Stimulated activated CD8-positive, alpha-beta memory T cell treated with anti-CD3 and anti-CD28 coated beads, Interleukin-15, amount 100 ng/mL, for 24 hours (primary cell): ENCODE measurements at places on chromosomes 7 and 10.

DNA sequence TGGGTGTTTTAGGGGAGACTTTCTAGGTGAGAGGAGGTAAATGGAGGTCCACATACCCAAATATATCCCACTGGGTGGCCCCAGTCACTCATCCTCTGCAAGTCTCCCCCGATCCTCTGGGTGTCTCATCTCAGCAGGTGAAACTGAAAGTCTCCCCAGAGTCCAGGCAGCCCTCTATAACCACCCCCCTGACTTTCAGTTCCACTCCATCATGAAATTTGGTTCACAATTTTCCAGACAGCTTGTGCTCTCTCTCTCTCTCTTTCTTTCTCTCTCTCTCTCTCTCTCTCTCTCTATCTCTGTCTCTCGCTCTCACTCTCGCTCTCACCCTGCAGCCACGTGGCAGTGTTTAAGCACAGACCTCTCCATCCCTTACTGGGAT, 56.7 kb upstream of the ELN start:
- DNase-seq, result no peak

GRCh38 chr10:2790396-2791188, 276.8 kb upstream of the PFKP start:
- DNase-seq, result no peak

DNA sequence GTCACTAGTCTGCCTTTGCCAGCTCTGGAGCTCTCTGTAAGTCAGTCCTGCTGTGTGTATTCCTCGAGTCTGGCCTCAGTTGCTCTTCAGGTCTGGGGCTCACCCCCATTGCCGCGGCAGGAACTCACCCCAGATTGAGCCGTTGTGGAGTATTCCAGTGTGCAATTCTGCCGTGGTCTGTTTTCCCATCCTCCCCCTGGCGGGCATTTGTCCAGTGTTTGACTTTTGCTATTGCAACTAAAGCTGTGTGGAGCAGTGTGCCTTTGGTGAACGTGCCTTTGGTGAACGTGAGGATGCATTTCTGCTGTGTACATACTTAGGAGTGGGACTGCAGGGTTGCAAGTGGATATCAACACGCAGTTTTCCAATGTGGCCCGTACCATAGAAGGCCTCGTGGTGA, 134.5 kb downstream of the FAM53B start:
- no peak for DNase-seq

DNA sequence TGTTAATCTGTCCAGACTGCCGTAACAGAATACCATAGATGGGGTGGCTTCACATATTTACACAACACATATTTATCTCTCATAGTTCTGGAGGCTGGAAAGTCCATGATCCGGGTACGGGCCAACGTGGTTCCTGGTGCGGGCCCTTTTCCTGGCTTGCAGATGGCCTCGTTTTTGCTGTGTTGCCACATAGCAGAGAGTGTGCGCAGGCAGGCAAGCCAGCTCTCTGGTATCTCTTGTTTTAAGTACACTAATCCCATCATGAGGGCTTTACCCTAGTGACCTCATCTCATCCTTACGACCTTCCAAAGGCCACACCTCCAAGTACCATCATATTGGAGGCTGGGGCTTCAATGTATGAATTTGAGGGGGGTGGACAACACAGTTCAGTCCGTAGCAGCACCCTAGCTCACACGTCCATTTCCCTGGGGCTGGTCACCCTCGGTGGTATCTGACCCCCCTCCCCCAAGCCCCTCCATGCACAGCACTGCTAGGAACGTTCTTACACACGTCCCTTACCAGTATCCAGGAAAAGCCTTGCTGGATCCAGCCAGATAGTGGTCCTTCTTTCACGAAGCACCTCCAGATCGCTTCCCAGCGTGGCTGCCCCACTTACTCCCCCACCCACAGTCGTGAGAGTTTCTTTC, 21.5 kb downstream of the CUX1 start:
- no peak for DNase-seq

DNA sequence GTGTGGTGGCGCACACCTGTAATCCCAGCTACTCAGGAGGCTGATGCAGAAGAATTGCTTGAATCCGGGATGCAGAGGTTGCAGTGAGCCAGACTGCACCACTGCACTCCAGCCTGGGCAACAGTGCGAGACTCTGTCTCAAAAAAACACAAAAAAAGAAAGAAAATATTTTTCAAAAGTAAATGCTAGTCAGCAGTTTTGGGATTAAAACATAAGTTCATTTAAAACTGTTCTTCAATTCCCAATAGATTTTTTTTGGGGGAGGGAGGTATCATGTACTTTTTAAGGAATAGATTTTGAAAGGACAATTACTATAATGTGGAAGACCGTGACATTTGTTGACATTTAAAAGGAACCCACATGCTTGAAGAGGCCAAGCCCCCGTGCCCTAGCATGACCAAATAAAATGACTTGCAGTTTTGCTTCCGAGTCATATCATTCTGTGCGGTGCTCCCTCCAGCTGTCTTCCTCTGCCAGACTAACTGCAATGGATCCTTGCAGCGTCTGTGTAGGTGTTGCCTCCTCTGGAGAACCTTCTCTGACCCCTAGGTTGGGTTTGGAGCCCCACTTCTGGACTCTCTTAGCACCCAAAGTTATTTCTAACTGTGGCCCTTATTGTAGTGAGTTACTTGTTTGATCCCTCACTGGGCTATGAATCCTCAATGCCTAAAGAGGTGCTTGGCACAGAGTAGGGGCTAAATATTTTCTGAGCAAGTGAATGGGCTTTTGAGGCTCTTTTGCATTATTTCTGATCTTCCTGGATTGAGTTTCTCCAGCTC, 17.4 kb upstream of the HPS1 start:
- DNase-seq, result no peak

GRCh38 chr10:89153116-89153515, 54.0 kb downstream of the CH25H start:
- no peak for DNase-seq

DNA sequence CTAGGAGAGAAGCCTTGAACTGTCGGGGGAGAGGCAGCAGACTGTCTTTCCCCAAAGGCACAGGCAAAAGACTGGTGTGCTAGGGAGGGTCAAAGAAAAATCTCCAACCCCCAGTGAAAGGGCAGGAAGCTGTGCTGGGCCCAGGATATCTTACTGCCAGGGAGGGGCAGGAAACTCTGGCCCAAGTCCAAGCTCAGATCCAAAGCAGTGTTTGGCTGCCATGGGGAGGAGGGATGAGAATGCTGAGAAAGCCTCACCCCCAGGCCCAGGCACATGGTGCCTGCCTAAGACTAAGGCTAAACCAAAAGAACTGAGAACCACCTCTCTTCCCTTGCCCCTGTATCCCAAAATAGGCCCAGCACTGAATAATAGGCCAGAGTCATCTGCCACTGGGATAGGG, 171.2 kb downstream of the PLPP4 start:
- DNase-seq, result no peak

DNA sequence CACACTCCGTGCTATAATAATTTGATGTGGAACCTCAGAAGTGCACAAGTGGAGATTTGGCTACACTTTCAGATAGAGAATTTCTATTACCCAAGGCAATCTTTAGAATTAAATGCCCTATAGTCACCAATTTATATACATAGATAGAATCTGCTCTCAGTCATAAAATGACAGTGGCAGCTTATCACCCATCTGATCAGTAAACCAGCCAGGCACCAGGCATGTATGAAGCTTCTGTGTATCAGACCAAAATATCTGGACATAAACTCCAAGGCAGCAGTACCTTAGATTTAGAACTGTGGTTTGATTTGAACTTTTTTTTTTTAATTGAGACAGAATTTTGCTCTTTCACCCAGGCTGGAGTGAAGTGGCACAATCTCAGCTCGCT, 180.9 kb downstream of the IPMK start:
- DNase-seq, result no peak

GRCh38 chr7:158130023-158130409, 457.6 kb downstream of the PTPRN2 start:
- DNase-seq, result no peak
